ENCODE measurements at places on chromosomes 3 and 15.
A peak's percentile ranks its signal among the peaks of the same experiment; 100 is the strongest.

GRCh38 chr3:108322352-108322751 lies 26.0 kb downstream of the HHLA2 start:
- DNase-seq = no peak

GRCh38 chr15:57503051-57503702 lies 88.5 kb upstream of the MYZAP start:
- no peak for DNase-seq

DNA sequence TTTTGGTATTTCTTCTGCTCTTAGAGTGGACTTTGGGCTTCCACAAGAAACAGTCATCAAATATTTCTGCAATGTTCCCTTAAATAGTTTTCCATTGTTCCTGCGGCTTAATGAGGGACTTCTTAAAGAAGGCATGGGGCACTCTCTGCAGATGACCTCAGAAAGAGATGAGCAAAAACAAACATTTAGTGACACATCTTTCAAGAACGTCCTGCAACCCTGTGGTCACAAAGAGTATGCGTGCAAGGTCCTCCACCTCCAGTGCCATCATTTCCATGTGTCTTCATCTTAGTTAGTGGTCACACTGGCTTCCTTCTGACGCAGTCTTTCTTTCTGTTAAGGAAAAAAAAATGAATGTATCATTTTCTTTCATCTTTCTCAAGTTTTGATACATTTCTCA lies 56.2 kb downstream of the GREM1 start:
- DNase-seq = peak; percentile 98

GRCh38 chr3:187473778-187474406 lies 105.7 kb downstream of the RTP4 start:
- DNase-seq = peak; percentile 15

- DNase-seq = no peak
Observed at GRCh38 chr15:96817900-96818299, 487.4 kb downstream of the NR2F2 start.

- DNase-seq = peak; percentile 74
Observed at GRCh38 chr3:185207931-185208746, 45.7 kb downstream of the EHHADH start.

DNA sequence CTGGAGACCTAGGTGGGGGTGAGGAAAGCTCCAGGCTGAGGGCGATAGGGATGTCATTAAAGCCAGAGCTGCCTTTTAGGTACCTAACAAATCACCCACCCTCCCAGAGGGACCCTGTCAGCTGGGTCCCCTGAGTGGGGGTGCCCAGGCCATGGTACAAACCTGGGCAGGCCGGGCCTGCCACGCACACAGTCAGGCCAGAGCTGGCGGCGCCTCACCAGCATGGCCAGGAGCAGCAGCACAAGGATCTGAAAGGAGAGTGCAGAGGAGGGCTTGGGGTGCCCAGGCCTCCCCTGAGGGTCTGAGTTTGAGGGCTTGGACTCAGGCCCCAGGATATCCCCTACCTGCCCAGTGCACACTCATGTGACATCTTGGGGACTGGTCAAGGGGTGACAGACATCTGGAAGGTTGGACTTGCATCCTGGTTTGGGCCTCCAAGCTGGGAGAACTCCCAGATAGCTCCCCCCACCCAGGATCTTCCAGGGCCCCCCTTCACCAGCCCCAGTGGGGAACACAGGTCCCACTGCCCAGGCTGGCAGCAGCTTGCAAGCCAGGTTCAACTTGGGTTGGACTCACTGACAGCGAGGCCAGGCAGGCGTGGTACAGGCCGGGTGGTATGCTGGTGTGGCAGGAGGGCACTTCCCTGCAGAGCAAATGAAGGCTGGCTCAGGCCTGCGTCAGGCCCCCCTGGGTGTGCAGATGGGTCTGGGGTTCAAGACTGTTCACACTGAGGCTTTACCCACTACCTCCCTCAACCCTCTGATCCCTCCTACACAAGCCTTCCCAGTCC lies 5.2 kb downstream of the STRA6 start:
- no peak for DNase-seq
